ENCODE measurements at places on chromosomes 1 and 21.

DNA sequence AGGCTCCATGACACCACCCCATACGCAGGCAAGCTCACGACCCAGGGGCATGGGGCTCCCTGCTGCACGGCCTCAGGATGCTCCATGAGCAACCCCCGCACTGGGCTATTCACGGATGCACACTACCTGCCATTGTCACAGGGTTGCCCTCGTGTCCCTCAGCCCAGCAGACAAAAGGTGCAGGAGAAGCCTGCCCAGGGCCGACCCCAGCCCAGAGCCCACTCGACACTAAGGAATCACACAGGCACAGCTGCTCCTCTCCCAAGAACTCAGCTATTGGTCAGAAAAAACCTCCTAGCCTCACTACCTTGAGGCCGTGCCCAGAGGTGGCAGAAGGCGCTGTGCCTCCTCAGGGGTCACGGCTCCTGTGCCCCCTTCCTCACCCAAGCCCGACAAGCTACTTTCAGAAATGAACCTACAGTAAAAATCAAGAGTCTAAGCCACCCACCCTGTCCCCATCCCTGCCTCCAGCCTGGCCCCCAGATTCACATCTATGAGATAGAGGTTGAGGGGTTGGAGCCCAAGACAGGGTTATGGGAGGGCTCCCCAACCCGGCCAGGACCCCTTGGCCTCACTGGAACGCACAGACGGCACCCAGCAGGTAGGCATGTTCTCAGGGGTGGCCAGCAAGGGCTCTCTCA, 6.4 kb upstream of the SPATC1L start:
- no peak for DNase-seq

DNA sequence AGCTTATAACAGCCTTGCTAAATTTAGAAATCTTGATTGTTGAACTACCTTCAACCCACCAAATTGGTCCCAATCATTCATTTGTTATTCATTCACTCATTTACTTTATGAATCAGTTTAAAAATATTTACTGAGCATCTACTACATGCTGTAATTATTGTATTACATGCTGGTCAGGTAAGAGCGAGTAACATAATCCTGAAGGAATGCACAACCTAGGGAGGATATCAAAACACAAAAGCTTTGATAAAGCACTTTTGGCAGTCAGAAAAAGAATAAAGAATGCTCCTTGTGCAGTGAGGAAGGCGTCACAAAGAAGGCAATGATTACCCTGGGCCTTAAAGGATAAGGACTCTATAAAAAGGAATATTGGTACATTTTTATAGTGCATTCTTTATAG, 518.9 kb upstream of the NR5A2 start:
- no peak for DNase-seq

DNA sequence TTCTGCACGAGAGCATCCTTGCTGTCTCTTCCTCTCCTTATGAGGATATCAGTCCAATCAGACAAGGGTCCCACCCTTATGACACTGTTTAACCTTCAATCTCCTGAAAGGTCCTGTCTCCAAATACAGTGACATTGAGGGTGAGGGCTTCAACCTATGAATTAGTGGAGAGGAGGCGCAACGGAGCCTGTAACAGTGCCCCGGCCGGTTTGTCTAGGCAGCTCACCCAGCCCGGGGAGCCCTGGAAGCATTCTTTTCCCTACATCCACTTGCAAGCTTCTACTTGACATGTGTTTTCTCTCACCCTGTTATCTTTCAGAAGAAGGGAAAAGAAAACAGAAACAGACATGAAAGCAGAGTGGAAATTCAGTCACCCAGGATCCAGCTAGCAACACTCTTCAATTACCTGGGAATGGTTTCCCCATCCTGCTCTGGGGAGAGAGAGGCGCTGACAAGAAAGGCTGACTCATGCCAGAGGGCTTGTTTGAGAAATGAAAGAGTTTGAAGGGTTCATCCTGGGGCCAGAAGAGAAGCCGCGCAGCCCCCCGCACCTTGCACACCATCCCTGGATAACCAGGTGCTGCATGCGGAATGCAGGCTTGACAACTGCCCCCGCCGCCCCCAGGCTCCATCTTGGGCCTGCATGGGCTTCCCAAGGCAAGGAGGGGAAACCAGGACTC, 394.9 kb downstream of the NPHP4 start:
- no peak for DNase-seq

GRCh38 chr1:234675572-234675971, 65.6 kb upstream of the IRF2BP2 start:
- no peak for DNase-seq

DNA sequence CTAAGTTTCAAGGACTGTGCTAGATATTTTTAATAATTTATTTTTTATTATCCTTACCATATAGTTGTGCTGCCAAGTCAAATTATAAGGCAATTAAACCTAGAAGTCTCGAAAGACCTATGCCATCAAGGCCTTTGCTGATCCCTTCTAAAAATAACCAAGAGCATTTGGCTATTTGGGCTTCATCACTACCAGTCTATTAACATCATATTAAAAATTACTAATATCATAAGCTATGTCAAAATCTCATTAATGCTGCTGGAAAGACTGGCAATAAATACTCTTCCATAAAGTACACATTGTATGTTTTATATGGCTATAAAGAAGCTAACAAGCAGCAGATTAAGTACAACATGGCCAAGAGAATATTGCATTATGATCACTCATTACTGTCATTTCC, 43.0 kb upstream of the MUTYH start:
- DNase-seq, result no peak

GRCh38 chr1:188822248-188822647, 1655.4 kb downstream of the BRINP3 start:
- DNase-seq, result no peak

GRCh38 chr1:242546849-242547729, 22.6 kb upstream of the PLD5 start:
- DNase-seq, result no peak

GRCh38 chr1:238961790-238962189, 424.6 kb upstream of the CHRM3 start:
- no peak for DNase-seq

DNA sequence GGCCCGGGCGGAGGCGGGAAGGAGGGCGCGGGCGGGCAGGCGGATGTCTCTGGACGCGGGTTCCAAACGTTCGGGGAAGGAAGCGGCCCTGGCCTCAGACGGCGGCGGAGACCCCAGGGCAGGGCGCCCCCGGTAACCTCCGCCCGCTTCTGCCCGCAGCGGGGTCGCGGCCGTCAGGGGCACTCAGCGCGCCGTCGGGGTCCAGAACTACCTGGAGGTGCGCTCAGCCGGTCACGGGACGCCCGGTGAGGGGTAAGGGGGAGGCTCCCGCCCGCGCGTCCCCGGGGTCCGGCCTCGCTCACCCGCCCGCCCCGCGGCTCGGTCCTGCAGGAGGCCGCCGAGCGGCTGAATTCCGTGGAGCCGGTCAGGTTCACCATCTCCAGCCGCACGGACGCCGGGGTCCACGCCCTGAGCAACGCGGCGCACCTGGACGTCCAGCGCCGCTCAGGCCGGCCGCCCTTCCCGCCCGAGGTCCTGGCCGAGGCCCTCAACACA, 406 bp downstream of the PUSL1 start:
- DNase-seq, result no peak

DNA sequence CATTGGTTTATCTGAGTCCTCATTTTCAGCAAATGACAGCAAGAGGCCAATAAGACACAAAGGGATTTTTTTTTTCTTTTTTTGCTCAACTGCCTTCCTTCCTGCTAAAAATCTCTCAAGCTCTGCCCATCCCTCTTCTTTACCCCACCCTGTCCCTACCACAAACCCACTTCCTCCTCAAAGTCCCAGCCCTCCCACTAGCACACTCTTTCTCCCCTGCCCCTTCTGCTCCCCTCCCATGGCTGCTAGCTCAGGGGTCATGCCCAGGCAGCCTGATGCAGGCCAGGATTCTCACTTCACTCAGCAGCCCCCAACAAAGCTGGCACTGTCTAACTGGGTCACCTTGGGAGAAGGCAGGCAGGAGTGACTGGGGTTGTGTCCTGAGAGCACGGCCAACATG, 28.8 kb upstream of the PPP2R5A start:
- DNase-seq, result no peak

GRCh38 chr1:18407166-18408045, 73.3 kb upstream of the KLHDC7A start:
- no peak for DNase-seq

GRCh38 chr1:41492341-41492848, 7.9 kb upstream of the EDN2 start:
- no peak for DNase-seq

GRCh38 chr21:44681861-44682579, at the start of gene KRTAP12-1:
Gene KRTAP12-1, minus strand, starts transcription at chr21:44682163. Its CDS starts 40 bp downstream, at chr21:44682123.
- DNase-seq, result no peak

DNA sequence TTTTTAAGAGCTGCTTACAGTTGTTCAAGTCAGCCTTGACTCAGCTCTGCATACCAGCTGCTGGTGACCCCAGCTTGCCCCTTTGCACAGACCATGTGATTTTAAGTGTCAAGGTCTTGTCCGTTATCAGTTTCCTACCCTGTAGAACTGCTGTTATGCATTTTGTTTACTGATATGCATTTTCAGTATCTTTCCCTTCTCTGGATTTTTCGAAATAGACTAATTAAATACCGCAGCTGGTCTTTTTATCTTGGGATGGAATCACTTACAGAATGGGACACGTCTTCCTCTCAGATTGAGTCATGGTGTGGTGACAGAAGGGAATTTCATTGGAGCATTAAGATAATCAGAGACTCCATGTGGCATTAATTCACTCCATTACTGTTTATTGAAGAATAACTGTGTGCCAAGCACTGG, 145.6 kb downstream of the FMN2 start:
- no peak for DNase-seq

- DNase-seq, result no peak
Observed at GRCh38 chr1:244869364-244869827, 5.1 kb upstream of the HNRNPU start.

DNA sequence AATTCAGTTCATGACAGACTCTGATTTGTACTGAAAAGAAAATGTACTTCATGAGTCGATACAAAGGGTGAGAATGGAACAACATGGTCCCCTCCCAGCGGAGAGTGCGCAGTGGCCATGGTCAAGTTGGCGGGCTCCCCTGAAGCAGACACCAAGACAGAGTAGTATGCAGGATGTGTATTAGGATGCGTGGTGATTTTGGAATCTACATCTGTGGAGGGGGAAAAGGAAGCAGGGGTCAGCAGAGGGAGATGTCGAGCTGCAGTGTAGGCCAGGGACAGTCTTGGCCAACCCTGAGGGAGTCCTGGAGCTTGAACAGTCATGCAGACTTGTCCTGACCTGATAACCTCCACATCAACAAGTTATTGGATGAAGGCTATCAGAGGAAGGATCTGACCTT, 481.0 kb downstream of the OMA1 start:
- DNase-seq, result no peak

DNA sequence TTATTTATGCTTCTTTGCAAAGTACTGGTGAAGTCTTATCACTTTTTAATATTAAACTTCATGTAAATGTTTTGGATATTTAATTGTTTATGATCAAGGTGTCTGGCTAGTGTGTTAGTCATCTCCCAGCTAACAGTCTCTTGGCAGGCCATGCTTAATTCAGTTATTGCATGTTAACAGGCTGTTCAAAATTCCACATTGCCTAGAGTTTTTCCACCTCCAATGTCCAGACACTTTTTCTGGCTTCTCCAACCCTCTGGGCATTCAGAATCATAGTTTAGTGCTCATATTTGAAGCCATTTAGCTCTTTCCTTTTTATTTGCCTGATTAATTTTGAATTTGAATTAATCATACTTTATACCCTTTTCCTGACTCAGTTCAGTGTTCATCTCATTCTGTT, 69.2 kb downstream of the OLFML2B start:
- no peak for DNase-seq

DNA sequence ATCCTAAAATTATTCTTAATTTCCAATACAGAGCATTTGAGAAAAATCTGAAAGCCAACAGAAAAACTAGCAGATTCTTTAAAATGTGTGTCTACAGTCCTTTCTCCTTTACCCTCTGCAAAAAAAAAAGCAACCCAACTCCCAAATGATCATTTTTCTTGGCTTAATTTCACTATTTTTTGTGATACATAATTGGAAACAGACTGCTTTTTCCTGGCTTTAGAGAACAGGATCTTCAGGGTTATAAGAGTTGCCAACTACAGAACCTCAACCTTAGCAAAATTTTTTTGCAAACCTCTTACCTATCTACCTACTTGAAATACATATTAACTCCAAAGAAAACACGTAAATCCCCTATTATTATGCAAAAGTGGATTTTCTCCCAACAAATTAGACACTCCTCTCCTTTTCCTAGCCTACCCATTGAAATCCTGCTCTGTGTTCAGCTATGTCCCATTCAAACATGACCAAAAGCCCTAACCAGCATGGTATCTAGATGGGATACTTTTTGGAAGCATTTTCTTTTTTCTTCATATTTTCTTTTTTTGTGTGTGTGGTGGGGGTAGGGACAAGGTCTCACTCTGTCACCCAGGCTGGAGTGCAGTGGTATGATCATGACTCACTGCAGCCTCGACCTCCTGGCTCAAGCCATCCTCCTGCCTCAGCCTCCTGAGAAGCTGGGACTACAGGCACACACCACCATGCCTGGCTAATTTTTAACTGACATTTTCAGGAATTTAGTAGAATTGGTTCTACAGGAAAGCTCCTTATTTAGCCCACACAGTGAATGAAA, 9.0 kb downstream of the TGFBR3 start:
- no peak for DNase-seq

DNA sequence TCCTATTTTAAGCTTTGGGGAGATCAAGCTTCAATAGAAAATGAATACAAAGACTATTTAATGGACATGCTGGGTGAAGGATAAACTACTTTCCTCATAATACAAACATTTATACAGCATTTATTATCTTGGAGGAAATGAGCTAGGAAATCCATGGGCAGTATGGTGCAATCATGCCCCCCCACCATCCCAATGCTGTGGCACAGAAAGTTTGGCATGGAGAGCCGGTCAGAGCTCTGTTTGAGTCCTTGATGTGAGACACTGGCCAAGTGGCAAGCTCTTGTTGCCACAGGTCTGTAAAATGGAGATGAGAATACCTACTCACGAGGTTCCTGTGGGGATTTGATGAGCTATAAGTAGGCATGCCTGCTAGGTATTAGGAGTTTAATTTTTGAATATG, 120.6 kb downstream of the MAB21L3 start:
- no peak for DNase-seq

DNA sequence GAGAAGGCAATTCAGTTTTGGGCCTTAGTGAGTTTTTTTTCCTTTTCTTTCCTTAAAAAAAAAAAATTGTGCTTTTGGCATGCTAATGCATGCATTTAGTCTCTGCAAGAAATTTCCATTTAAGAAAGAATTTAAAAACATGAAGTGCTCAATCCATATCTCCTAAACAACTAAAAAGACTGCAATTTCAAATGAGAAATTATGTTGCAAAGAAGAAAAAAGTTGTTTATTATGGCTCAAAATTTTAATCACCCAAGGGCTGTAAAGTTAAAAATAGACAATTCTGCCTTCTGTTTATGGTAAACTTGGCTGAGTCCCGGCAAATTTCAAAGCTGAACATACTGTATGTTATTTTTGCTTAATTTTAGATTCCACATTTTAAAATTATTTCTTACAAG, 59.7 kb downstream of the NFIA start:
- DNase-seq, result no peak

GRCh38 chr1:221794079-221794670, 52.3 kb upstream of the DUSP10 start:
- DNase-seq, result no peak

- DNase-seq, result no peak
Observed at GRCh38 chr1:232239998-232240397, 389.9 kb downstream of the SIPA1L2 start.

- no peak for DNase-seq
Observed at GRCh38 chr1:151243683-151244216, 10.8 kb upstream of the PSMD4 start.

- no peak for DNase-seq
Observed at GRCh38 chr1:212791261-212791675, 309 bp downstream of the NSL1 start.

- DNase-seq, result no peak
Observed at GRCh38 chr21:31346256-31346821, 2.3 kb upstream of the TIAM1 start.

GRCh38 chr1:167689567-167689920, 32.2 kb upstream of the MPZL1 start:
- DNase-seq, result no peak
